ENCODE measurements at places on chromosomes 6 and 20.

DNA sequence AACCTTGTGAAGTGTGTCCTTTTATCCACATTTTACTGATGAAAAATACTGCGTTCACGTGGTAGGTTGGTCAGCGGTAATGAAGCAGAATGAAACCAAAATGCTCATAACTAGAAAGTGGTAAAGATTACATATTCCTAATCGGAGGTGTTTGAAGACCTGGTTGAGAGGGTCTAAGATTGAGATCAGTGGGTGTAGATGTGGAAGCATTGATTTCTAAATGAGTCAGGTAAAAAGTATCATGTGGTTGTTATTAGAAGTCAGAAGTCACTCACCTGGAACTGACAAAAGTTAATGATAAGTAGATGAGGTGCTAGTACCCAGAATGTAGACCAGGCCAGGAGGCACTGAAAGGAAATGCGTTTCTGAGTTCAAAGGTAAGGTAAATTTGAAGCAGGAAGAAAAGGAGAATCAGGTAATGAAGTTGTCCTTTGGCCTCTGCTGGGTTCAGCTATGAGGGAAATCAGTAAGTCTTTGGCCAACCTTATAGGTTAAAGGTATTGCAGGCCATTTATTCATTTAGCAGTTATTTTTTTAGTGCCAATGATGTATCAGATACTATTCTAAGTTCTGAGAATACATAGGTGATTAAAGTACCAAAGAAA is 31.2 kb downstream of the FAM83B start:
- DNase-seq, result no peak

GRCh38 chr6:154499855-154500589 is 10.5 kb downstream of the CNKSR3 start:
- no peak for DNase-seq

DNA sequence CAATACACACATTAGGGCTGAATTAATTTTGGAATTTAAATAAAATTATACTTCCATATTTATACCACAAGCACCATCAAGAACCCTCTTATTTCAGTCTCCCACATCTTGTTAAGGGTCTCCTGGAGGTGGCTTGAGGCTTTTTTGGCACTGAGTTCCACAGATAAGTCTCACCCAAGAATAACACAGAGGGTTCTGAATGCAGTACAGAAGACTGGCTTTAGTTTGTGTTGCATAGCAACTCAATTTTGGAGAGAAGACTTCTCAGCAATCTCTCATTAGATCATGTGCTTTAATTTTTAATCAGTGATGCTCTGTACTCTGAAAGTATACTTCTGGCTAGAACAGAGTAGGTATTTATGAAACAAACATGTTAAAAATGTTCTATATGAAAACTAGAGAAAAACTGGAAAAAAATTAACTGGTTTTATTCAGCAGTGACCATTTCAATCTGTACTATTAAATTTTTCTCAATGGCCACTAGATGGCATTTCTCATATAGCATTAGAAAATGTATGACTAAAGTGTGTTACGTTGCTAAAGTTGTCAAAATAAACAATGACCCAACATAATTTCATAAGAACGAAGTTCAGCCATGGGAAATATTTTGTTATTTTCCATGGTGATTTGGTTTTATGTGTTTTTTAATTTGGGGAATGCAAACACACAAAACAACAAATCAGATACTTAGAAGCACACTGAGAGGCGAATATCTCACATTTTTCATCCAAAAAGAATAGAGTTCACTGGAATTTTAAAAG is 32.7 kb upstream of the MAP7 start:
- DNase-seq, result peak; percentile 27

DNA sequence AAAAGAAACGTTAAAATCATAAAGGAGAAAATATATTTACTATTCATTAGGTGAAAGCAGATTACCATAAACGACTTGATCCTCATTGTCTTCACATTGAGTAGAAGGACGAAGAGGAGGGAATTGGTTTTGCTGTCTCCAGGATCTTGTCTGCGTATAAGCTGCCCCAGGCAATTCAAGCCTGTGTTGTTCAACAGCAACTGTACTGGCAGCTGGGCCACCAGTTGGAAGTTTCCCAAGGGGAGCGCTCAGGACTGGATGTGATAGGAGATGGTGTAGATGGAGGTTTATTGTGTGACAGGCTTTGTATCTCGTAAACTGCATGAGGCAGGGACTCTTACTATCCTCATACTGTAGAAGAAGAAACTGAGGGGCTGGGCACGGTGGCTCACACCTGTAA is 3.9 kb upstream of the FANCE start:
- DNase-seq, result no peak

- no peak for DNase-seq
Observed at GRCh38 chr6:27049863-27050781, 197.4 kb upstream of the PRSS16 start.

GRCh38 chr6:4668271-4669179 is 107.7 kb upstream of the CDYL start:
- DNase-seq, result no peak

GRCh38 chr20:41135888-41136679 is 1.3 kb upstream of the PLCG1 start:
- no peak for DNase-seq

DNA sequence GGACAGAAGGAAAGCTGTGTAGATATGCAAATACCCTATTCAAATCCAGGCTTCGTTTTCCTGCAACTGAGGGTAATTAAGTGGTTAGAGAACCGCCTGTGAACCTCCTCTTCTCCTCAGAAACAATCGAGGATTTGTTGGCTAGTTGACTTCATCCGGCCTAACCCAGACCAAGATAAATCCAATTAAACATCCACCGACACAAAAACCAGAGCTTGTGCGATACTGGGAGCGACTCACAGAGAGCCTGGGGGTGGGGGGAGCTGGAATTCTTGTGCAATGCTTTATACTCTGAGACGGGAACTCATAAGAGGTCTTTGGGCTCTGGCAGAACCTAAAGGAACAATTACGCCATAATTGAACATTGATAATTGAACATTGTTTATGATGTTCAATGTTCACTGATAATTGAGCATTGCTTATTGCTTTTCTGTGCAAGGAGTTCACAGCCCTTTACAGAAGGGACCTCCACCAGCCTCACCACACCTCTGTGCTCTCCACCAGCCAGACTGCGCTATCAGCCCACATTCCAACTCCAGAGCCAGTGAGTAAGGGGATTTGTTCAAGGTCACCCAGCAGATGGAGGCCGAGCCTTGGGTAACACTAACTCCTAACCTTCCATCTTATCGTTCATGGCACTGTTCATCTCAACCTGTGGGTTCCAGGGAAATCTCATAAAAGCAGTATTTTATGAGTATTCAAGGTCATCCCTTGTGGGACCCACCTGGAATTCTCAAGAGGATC is 429.6 kb upstream of the JARID2 start:
- DNase-seq, result peak; percentile 94

DNA sequence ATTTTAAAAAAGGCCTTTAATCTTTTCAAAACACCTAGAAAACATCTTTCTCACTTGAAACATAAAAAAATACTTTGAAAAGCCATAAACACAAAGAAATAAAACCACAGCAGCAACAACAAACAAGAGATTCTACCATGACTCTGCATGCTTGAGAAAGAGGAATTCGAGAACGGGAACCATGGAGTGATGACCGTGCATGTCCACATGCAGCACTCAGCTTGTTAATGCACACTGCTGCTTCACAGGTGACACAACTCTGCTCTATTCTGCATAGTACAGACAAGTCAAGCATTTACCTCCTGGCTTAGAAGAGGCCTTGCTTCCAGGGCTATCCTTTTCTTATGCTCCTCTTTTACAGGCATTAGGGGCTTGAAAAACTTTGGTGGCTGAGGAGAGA is 64.9 kb upstream of the NUP153 start:
- no peak for DNase-seq

DNA sequence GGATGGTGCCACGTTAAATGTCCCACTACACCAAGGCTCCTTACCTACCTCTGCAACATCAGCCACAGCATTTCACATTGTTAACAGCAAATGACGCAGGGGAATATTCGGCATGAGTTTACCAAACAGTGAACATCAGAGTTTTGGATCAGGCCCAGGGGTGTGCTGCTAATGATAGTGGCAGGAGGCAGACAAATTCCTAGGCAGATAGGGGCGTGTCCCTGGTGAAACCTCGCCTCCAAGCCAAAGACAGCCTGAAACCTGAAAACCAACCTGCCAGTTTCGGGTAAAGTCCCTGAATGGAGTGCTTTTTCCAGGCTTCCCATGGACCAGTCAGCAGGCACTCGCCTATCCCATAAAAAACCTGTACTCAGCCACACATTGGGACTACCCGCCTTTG is 133.6 kb downstream of the SH3BGRL2 start:
- no peak for DNase-seq

DNA sequence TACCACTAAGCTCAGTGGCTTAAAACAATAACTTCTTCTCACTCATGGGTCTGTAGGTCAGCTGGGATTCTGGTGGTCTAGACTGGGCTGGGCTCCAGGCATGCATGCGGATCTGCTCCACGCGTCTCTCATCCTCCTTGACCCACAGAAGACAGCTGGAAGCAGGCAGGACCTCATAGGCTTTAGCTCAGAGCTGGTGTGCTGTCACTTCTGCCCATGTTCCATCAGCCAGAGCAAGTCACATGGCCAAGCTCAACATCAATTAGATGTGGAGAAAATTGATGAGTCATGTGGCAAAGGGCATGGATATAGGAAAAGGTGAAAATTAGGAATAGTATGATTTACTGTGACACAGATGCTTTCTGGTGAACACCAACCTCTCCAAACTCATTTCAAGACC is 57.4 kb upstream of the PSMF1 start:
- no peak for DNase-seq

GRCh38 chr6:15623276-15624116 is 39.3 kb downstream of the DTNBP1 start:
- no peak for DNase-seq

GRCh38 chr6:17504005-17504404 is 96.1 kb upstream of the FAM8A1 start:
- DNase-seq, result no peak

GRCh38 chr6:118881440-118882313 is 12.3 kb upstream of the ASF1A start:
- DNase-seq, result no peak

DNA sequence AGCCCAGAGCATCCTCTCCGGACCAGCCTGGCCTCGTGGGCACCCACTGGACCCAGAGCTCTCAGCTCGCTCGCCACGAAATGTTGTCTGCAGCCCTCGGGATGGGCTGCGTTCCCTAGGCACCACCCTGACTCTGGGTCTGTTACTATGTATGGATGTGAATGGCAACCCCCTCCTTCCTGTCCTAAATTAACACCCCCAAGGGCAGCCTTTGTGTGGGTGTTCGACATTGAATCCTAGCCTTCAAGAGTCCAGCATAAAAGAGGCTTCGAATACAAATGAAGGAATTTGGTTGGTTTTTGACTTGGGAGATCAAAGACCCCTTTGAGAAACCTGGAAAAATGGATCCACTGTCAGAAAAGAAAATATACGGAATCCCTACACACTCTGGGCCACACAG is 86.1 kb downstream of the BMP7 start:
- DNase-seq, result no peak

GRCh38 chr6:11586117-11586516 is 48.6 kb downstream of the TMEM170B start:
- no peak for DNase-seq

- DNase-seq, result no peak
Observed at GRCh38 chr20:53750827-53751619, 157.4 kb upstream of the ZNF217 start.

DNA sequence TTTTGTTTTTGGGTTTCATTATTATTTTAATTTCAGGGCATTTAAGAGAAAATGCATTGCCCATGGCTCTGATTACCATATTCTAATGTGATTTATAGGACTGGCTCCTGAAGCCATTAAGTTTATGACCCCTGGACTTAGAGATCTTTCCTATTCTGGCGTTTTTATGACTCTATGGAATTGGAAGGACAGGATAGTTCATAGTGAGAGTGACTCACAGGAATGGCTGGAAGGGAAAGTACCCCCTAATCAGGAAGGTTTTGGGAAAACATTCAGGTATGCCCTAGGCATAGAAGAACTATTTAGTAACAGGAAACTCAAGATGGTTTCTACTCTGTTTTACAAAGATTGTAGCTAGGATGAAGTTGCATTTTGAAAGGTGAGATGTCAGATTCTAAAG is 108.6 kb upstream of the SLC2A12 start:
- DNase-seq, result no peak

- DNase-seq, result peak; percentile 60
Observed at GRCh38 chr20:1313236-1313964, 15.5 kb downstream of the SDCBP2 start.

DNA sequence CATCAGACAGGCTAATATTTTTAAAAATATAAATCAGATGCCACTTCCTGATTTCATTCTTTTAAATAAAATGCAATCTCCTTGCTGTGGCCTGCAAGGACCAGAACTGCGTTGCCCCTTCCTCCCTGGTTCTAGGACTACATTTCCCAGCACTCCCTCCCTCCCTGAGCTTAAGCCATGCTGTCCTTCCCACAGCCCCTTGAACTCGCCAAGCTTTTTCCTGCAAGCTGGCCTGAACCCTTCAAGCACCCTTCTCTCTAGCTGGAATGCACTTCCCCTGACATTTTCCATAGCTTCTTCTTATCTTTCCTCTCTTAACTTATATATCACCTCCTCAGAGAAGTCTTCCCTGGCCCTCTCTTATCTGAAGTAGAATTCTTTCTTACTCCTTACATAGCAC is 6.1 kb upstream of the DOK5 start:
- no peak for DNase-seq

DNA sequence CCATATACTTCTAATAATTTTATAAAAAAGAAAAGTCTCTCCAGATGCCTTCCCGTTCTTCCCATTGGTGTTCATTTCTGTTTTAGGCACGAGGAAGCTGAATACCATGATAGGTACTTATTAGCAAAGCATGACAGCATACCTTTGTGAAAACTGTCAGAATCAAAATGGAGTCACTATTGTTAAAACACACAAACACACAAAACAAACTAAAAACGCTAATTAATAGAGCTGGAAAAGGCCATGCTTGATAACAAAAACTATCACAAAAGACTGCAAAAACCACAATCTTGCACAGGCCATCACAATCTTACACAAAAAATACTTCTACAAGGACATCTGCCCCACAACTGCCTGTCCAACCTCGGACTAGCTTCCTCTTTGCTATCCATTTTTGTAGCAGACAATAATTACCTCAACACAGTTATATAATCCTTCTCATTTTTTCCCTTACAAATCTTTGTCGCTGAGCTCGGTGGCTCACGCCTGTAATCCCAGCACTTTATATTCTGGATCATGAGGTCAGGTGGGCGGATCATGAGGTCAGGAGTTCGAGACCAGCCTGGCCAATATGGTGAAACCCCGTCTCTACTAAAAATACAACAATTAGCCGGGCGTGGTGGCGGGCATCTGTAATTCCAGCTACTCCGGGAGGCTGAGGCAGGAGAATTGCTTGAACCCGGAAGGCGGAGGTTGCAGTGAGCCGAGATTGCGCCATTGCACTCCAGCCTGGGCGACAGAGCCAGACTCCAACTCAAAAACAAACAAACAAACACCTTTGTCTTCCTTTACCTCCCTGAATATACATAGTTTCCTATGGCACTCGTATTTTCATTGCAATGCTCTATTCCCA is 3.2 kb upstream of the ABT1 start:
- no peak for DNase-seq

- DNase-seq, result no peak
Observed at GRCh38 chr6:145865595-145865994, 51.0 kb upstream of the FBXO30 start.

GRCh38 chr6:5096482-5096881 is 11.3 kb downstream of the PPP1R3G start:
- DNase-seq, result no peak

All from foreskin melanocyte (primary cell).